Epithelial cell of prostate (primary cell): ENCODE measurements at places on chromosomes 2 and 18.

DNA sequence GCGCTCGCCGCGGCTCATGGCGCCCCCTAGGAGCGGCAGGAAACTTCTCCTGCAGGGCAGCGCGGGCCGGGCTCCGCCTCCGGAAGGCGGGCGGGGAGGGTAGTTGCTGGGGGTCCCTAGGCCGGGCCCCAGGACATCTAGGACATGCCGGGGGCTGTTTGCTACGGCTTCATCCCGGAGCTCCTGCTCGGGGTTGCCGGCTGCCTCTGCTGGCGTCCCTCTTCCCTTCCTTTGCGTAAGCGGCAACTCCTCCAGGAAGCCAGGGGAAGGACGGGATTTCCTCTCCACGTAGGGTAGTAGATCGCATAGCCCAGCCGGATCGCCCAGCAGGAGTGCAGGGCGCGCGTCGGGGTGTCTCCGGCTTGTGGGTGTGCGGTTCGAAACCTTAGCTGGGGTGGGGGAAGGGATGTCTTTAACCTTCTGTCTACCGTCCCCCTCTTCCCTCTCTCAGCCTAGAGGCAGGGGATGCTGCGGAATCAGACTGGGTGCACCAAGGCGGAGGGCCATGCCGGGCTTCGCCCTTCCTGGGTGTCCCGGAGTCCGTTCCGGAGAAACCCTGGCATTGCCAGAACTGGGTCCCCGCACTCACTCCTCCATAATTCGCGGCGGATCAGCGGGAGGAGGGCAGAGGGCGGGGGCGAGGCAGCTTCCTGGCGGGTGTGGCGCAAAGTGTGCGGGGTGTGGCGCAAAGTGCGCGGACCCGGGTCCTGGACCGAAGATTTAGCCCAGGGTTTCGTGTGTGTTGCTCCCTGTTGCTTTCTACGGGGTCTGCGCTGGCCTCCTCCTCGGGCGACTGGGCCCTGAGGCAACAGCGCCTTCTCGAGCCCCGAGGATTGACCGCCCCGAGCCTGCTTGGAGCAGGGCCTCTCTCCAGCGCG, 12.2 kb upstream of the SKOR2 start:
- DNase-seq = no peak

GRCh38 chr2:128086244-128086643, 4.8 kb upstream of the UGGT1 start:
- no peak for DNase-seq

DNA sequence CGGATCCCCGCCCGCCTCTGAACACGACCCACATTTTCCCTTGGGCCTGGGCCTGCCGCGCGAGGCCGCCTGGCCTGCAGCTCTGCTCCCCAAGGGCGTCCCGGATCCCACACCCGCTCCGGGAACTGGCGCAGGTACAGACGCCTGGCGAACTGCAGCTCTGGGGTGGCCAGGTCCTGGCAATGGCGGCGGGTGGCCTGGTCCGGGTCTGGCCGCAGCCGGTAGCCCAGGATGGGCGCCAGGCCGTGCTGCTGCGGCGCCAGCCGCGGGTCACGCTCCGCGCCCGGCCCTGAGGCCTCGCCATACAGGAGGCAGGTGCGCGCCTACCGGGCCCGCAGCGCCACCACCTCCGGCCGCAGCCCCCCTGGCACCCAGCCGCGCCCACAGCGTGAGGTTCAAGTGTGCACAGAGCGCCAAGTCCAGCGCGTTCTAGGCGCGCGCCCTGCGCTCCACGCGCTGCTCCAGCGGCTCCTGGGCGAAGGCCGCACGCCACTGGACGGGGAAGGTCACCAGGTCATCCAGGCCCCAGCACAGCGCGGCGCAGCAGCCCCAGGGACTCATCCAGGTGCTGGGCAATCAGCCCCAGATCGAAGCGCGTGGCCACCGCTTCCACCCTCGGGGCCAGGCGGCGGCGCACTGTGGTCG, 9.5 kb downstream of the AQP12A start:
- no peak for DNase-seq

- DNase-seq = no peak
Measured at GRCh38 chr2:105757433-105757832, 12.7 kb downstream of the NCK2 start.

GRCh38 chr18:59921384-59921891, 21.6 kb downstream of the PMAIP1 start:
- DNase-seq = no peak

GRCh38 chr2:155062250-155062921, 363.9 kb downstream of the KCNJ3 start:
- DNase-seq = no peak
